Kidney (tissue), 22 donors: ENCODE measurements at places on chromosomes 3 and 15. TPM values are rescaled to one million over a fixed set of nuclear protein-coding genes. Genes with fewer than 3 reads are reported as not detected.

DNA sequence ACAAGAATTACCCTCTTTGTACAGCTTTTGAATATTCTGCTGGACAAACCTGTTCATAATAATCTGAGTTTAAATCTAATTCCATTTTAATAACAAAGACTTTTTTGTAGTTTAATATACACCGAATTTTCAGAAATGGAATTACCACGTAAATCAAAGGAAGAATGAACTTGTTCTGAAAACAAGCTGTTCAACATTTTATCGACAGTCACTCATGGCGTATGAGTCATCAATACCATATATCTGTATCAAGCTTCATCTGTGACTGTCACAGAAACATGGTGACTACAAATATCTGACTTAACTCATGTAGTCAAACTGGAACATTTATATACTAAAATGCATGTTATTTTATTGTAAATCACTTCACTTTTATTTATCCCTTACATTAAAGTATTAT is 90.0 kb downstream of the EFL1 start:
- no peak for DNase-seq

- no peak for DNase-seq
These were observed 520.9 kb downstream of the FHIT start for GRCh38 chr3:60730371-60730770.

The CIAO2A gene
- 41.6 TPM for total RNA-seq

The CYP1A1 gene
- 0.13 TPM for total RNA-seq

DNA sequence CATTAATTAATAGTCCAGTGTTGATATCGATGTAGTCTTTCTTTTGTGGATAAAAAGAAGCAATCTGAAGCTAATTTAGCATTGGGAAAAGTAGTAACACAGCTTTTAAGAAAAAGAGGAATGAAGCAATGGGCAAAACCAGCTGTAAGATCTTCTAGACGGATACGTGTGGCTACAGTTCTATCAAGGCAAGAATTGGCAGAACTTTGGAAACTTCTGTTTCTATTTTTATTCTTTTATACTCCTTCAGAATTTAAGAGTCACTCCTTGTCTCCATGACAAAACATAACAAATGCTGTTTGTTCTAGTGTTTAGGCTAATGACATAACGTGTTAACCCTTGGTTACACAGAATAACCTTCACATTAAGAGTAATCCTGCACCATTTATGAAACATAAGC is 289.2 kb downstream of the ROBO2 start:
- DNase-seq, result no peak

- no peak for DNase-seq
These were observed 1.2 kb upstream of the EFCAB12 start for GRCh38 chr3:129429602-129430001.

DNA sequence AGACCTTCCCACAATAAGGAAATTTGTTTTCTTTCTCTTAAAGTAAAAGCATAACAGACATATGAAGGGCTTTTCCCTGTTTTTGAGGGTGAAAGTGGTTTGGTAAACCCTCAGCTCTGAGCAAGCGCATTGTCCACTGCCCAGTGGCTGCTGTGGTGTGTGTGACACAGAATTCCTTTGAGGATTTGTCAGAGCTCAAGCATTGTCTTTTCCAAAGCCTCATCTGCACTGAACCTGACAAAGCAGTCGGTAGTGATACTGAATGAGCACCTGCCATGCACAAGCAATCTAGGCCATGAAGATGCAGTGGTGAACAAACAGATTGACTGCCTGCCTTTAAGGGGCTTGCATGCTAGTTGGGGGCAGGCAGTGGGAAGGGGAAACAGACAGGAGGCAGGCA is 128.3 kb downstream of the PLCL2 start:
- DNase-seq, result no peak

- no peak for DNase-seq
These were observed 62.5 kb downstream of the FAM43A start for GRCh38 chr3:194748225-194748624.
